ENCODE measurements at places on chromosomes 12 and 14.

DNA sequence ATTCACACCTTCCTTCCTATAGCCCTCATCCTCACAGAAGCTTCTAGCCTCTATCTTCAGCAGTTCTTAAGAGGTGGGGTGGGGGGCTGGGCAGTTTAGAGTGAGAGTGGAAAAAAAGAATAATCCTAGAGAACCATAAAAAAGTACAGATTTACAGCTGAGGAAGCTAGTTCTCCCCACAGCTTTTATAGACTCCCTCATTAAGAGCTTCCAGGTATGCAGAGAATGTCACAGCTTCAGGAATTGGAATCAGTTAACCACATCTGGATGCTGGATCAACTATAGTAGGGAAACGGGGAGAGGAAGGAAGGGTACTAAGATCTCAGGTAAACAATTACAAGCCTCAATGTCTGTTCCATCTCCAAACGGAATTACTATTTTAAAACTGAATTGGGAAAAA, 12.3 kb downstream of the GDF11 start:
- DNase-seq: no peak

DNA sequence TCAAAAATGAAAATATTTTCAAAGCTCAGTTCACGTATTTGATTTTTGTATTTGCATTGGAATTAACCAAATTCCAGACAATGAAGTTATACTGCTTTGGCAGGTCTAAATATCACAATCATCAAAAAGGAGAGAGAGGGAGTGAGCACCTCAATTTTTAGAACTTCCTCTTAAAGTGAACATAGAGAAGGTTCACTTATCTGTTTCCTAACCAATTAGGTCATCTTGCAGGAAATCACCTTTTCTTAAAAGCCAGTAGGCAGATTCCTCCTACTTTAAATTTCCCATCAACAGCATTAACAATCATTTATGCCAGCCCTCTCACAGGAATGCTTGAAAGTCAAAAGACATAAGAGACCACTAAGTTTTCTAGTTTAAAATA, 388.7 kb downstream of the ZFP36L1 start:
- no peak for DNase-seq

DNA sequence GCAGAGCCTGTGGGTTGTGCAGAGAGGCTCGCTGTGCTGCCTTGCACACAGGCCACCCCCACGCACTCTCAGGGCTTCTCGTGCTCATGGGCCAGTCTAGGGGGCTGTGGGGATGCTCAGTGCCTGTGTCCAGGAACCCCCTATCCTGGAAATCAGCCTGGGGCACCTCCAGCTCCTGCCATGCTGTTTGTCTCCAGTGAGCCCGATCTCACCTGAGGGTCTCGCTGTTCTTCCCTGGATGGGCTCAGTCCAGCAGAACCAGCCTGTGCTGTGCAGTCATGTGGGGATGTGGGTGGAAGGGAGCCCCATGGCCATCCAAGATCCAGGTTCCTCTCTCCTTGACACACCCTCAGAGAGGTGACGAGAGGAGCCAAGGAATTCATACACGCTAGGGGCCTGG, 26.7 kb downstream of the SERPINA1 start:
- no peak for DNase-seq

- DNase-seq: no peak
These were observed 22.1 kb upstream of the LRRC9 start for GRCh38 chr14:59897757-59898383.

DNA sequence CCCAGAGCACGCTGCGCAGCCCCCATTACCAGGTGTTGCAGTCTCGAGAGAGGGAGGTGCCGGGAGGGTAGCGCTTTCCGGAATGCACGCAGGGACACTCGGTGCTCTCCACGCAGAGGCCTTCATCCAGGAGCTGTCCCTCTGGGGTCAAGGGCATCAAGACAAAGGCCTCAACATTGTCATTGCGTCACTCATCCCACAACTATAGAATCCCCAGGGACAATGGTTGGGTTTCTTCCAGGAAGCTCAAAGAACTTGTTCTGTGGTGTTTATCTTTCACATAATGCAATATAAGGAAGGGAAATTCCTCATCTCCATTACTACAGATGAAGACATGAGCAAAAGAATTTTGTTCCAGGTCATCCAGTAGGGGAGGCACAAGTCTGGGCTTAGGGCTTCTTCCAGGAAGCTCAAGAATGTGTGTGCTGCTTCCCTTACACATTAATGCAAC, 52.1 kb downstream of the VWF start:
- no peak for DNase-seq

- no peak for DNase-seq
These were observed 68.2 kb downstream of the DRAM1 start for GRCh38 chr12:101945369-101946232.

DNA sequence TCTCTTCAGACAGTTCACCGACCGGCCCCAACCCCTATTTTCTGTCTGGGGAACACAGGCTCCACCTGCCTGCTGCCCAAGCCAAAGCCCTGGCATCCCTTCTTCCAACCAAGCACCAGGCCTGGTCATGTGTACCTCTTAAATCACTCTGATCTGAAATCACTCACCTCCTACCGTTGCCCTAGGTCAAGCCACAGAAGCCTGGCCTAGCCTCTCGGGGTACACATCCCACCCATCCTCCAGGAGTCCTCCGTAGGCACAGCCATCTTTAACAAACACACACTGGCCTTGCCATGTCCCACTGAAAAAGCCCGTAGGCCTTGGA, 81.8 kb downstream of the IRF2BPL start:
- DNase-seq: no peak

DNA sequence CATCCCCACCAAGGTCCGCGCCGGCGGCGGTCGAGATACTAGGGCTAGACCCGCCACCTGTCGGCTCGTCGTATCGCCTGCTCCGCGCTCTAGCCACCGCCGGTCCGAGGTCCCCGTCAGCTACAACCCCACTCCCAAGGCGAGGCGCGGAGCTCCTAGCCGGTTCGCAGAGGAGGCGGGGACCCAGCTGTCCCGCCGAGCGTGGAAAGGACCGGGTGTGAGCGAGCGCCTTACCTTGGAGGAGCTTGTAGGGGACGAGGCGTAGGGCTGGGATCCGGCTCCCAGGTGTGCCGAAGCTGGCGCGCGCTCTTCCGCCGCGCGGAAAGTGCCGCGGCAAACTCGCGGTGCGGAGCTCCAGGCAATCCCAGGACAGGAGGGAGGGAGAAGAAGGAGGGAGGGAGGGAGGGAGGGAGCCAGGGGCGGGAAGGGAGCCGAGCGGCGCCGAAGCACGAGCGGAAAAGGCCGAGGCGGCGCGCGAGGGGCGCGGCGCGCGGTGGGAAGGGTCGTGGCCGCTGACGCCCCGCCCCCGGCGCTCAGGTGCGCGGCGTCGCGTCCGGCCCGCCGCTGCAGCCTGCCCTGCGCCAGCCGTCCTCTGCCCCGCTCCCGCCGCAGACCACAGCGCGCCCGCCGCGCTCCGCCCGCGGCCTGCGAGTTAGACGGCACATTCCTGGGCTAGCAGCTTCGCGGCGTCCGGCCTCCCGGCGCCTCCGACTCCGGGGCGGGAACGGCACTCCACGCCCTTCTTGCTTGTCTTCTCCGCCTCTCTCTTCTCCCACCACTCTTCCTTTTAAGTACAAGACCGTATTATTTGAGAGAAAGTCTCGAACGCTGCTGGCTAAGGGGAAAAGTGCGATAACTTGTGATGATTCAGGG, at the start of gene PAWR:
Gene PAWR (minus strand): TSS at position 327 of the 873 bp plus-strand sequence. CDS start 720 bp downstream, outside the sequence.
- peak; percentile 80 for DNase-seq

GRCh38 chr14:99007795-99008194, 264.2 kb downstream of the BCL11B start:
- DNase-seq: no peak

DNA sequence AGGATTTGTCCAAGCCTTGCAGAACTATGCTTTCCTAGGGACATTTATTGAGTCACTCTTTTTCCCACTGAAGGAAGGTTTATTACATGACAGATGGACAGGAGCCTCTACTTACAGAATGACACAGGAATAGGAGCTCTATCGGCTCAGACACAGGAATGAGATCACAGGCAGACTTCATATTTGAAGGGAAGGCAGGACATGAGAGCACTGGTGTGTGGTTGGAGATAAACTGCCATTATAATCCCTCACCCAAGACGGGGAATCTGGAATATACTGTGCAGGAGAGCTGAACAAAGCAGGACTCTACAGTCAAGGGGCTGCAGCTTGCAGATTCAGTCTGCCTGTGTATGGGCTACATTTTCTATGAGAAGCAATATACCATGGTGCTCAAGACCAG, 26.8 kb upstream of the IL22 start:
- DNase-seq: no peak

GRCh38 chr14:20657216-20658211, 16.0 kb upstream of the OR6S1 start:
- no peak for DNase-seq

DNA sequence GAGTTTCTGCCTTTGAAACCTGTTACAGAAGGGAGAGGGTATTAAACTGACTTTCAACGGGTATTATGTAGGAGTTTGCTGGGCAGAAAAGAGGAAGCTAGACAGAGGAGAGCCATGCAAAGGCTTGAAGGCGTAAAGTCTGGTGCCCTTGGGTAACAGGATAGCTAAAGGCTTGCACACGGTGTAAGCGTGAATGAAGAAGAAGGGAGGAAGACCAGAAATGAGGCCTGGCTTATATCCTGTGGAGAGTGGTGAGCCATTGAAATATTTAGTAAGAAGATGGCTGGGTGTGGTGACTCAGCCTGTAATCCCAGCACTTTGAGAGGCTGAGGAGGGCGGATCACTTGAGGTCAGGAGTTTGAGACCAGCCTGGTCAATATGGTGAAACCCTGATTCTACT, 22.6 kb downstream of the SUDS3 start:
- DNase-seq: no peak

GRCh38 chr12:92118826-92119536, 26.7 kb downstream of the BTG1 start:
- no peak for DNase-seq

GRCh38 chr12:74412606-74413230, 124.9 kb upstream of the ATXN7L3B start:
- DNase-seq: no peak

DNA sequence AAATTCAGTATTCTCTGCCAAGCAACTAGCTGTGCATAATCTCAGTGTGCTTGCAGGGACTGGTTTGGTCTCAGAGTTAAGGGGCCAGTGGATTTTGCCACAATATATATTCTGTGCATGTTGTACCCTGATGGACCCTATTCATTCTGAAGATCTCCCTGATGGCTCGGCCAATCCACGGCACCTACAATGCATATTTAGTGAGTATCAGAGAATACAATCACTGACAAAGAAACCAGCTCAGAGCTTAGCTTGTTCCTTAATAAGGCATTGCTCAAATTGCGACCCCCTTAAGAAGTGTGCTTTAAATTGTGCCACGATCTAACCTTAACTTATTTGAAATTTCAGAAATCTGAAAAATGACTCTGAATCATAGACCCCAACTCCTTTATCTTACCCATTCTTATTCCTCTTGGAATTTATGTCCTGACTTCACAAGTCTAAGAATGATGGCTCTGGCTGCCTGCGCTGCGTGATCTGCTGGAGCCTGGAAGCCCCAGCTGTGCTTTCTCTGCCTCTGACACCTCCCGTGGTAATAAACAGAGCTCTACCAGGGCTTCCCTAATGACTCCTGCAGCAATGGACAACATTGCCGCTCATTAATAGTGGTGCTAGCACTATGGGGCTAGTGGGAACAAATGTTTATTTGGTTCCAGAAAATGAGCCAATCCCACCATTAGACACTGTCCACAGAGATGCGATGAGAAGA, 9.0 kb upstream of the DCAF4 start:
- DNase-seq: no peak

- no peak for DNase-seq
These were observed 192.8 kb upstream of the RGS6 start for GRCh38 chr14:71739273-71739990.

- DNase-seq: peak; percentile 73
These were observed 458 bp downstream of the KHNYN start for GRCh38 chr14:24430143-24430681.

GRCh38 chr12:80747800-80748199, 31.1 kb downstream of the MYF5 start:
- DNase-seq: no peak

DNA sequence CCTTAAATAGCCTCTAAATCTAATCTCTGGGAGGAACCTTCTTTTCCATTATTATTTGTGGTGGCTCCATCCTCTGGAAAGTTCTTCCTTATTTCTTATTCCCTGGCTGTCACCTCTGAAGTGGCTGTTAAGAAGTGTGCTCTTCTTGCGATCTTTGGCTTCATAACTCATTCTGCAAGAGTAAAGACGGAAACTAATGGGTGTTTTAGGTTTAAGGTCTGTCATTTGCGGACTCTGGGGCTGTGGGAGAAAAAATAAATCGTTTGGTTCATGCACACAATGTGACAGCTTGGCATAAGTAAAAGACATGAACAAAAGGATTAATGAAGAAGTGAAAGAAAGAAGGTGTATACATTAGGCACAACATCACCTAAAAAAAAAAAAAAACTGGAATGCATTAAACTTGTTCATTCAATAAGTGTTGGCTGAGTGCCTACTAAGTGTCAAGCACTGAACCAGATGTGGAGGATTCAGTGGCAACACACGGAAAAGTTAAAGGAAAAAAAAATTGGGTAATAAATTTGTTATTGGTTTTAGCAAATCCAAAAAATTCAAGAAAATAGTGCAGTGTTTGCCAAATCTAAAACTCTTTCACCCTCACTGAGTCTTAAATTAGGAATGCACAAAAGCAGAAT, 99.5 kb downstream of the ERGIC2 start:
- DNase-seq: no peak

- no peak for DNase-seq
These were observed 350.4 kb downstream of the TRHDE start for GRCh38 chr12:72622556-72622955.

DNA sequence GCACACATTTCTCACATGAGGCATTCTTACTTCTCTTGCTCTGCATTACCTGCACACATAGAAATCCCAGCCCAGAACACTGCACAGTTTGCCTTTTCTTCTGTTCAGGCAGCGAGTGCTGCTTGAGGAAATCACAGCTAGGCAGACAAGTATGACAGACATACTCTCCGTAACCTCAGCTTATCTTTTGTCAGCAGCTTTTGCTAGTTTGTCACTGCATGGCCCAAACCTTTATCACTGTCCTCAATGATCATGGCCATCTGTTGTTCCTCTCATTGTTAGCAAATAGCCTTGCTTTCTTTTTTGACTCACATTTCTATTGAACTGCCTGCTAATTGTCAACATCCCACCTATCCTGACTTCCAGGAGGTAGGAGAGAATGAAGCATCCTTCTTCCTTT, 5.3 kb downstream of the ZNF10 start:
- no peak for DNase-seq

DNA sequence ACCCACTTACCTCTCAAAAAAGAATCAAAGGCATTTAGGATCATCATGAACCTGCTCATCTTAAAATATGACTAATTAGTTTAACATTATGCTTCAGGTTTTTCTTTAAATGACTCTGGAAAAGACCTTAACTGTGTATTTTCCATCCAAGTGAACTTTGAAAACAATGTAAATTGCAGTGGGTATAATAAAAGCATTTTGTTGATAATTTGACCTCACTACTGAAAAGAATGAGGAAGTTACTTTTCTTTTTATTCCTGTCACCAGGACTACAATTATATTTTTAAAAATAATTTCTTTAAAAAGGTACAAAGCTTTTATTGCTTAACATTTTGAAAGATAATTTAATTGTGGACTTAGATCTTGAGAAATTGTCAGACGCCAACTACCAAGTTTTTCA, 249.9 kb downstream of the ALX1 start:
- DNase-seq: no peak

- no peak for DNase-seq
These were observed 10.1 kb downstream of the TMEM179 start for GRCh38 chr14:104594310-104595046.

GRCh38 chr12:63848450-63848849, 4.0 kb downstream of the SRGAP1 start:
- DNase-seq: no peak
